Activated CD8-positive, alpha-beta memory T cell treated with anti-CD3 and anti-CD28 coated beads, Interleukin-2, amount 50 U/mL, for 4 hours (primary cell): ENCODE measurements at places on chromosomes 16 and 17.

DNA sequence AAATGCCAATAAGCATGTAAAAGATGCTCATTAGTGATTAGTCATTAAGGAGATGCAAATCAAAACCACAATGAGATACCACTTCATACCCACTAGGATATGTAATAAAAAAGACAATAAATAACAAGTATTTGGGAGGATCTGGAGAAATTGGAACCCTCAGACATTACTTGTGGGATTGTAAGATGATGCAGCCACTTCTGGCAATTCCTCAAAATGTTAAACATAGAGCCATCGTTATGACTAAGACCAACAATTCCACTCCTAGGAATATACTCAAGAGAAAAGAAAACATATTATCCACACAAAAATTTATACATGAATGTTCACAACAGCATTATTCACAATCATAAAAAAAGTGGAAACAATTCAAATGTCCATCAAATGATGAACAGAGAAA, 336.2 kb upstream of the PMFBP1 start:
- no peak for DNase-seq

DNA sequence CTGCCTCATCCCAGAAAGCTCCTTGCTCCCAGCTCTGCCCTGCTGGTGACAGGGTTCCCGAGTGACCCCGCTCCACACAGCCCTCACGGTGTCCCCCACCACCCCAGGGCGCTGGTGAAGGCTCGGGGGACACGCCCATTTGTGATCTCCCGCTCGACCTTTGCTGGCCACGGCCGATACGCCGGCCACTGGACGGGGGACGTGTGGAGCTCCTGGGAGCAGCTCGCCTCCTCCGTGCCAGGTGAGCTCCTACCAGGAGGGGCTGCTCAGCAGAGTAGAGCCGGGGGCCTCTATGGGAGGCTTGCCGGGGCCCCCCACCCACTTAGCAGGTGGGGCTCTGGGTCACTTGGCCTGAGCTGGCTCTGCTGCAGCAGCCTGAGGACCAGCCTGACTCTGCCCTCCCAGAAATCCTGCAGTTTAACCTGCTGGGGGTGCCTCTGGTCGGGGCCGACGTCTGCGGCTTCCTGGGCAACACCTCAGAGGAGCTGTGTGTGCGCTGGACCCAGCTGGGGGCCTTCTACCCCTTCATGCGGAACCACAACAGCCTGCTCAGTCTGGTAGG, 11.2 kb downstream of the GAA start:
- no peak for DNase-seq

- no peak for DNase-seq
Measured at GRCh38 chr16:89014403-89015230, 37.6 kb upstream of the CBFA2T3 start.

DNA sequence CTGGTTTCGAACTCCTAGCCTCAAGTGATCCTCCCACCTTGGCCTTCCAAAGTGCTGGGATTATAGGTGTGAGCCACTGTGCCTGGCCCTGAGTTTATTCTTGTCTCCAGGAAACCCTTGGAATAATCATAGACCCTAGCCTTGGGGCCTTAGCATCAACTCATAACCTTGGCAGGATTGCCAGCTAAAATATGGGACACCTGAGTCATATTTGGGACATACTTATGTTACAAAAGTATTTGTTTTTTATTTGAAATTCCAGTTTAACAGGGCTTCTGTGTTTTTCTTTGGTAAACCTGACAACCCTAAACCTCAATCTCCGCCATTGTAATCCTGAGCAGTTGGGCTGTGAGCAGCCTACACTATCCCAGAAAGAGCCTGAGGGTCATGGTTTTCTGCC, 28.6 kb upstream of the TNS4 start:
- no peak for DNase-seq

DNA sequence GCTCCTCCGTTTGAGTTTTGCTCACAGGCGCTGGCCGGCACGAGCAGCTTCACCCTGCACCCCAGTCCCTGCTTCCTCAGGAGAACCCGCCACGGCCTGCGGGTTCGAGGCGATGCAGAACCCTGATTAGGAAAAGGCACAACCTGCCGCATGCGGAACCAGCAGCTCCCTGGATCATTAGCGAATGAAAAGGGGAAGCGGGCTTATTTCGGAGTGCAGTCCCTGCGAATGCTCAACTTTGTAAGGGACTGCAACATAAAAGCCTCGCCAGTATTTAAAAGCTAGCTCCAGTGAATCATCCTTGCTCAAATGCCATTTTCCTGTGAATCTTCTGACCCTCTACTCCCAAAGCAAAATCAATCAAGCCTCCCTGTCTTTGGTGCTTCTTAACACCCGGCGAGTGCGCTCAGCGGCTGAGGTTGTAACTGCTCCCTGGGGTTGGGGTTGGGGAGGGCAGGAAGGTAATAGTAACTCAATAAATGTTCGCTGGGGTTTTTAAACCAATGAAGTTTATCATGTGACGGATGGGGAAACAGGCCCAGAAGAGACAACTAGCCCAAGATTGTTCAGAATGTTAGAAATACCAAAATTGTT, 678 bp upstream of the AKAP10 start:
- DNase-seq, result no peak

GRCh38 chr16:2713985-2714774, 5.8 kb downstream of the PRSS27 start:
- DNase-seq, result no peak

DNA sequence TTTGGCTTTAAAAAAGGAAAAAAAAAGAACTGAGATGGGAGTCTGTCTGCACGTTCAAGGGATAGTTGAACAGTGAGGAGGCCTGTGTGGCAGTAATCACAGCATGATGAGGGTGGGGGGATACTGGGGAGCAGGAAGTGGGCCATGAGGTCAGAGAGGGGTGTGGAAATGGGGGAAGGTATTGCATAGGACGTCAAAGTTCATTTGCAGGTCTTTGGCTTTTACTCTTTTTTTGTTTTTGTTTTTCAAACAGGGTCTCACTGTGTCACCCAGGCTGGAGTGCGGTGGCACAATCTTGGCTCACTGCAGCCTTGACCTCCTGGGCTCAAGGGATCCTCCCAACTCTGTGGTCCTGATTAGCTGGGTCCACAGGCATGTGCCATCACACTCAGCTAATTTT, 19.0 kb downstream of the WWP2 start:
- no peak for DNase-seq

- DNase-seq, result no peak
Measured at GRCh38 chr16:56711862-56712261, 18.1 kb upstream of the NUP93 start.

- DNase-seq, result peak; percentile 86
Measured at GRCh38 chr16:27109666-27110523, 43.2 kb downstream of the C16orf82 start.

DNA sequence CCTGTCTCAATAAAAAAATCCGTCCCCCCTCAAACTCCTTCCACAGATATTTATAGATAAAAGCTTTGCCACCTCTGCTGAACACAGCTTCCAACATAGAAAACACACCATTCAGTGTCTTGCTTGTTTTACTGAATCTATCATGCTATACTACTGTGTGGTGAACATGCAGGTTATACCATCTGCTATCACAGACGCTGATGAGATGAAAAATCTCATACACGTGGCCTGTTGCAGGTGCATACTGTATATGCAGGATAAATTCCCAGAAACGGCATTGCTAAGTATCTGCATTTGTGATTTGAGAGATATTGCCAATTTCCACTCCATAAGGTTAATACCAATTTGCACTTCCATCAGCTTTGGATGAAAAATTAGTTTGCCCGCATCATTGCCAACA, 30.4 kb upstream of the IL34 start:
- DNase-seq, result no peak

- no peak for DNase-seq
Measured at GRCh38 chr16:77409311-77409710, 25.5 kb downstream of the ADAMTS18 start.

GRCh38 chr17:17789828-17790636, 46.8 kb downstream of the SREBF1 start:
- no peak for DNase-seq

GRCh38 chr16:82801361-82801760, 174.6 kb downstream of the CDH13 start:
- no peak for DNase-seq

GRCh38 chr16:87926246-87927194, 9.8 kb downstream of the CA5A start:
- DNase-seq, result peak; percentile 45

- DNase-seq, result no peak
Measured at GRCh38 chr17:78734793-78735641, 47.1 kb downstream of the CYTH1 start.

- no peak for DNase-seq
Measured at GRCh38 chr16:82024883-82025282, 10.2 kb upstream of the HSD17B2 start.

DNA sequence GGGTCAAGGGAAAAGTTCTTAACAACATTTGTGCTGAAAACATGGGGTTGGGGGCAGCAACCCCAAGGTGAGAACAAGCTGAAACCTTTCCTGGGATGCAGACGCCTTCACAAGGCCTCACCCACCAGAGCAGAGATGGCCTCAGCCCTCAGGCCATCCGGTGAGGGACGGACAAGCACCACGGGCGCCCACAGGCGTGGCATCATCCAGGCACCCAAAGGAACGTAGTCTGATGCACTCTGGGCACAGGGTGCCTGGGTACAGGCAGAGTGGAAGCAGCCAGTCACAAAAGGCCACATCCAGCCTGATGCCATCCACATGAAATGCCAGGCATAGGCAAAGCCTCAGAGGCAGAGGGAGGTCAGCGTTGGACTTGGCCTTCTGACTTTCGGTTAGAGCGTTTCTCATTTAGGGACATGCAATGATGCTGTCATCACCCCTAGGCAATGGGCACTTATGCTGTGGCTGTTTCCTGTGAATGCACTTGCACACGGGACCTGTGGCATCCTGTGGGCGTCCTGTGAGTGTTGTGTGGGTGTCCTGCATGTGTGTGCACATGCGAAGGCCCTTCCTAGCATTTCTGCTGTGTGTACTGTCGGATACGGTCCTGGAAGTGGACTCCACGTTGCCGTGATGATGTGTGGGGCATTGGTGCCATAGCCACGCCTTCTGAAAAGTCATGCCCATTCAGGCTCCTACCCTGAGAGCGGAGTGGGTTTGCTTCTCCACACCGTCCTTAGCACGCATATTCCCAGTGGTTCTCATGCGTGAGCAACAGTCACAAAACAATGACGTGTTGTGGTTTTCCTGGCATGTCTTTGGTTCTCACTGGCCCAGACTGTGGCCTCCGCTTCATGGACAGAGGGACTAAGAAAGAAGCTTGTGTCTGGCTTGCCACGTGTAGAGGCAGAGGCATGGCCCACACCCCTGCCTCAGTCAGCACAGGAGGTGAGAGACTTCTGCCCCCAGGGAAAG, 52.7 kb upstream of the ZNF469 start:
- DNase-seq, result no peak

DNA sequence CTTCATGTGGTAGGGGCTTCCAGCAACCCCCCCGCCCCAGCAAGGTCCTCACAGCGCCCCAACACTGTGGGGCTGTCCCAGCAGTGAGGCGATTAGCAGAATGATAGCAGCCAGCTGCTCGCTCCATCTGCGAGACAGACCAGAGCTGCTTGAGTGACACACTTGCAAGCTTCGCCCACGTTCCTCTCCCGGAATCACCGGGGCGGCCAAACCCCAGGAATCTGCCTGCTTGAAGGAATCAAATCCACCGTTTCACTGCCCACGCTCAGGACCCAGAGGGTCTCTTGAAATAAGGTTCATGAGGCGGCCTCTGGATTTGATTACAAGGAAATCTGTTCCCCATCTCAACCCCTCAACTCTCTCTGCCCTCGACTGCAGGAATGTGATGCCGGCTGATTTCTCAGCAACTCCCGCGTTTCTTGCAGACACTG, 356.0 kb downstream of the C16orf95 start:
- DNase-seq, result no peak

DNA sequence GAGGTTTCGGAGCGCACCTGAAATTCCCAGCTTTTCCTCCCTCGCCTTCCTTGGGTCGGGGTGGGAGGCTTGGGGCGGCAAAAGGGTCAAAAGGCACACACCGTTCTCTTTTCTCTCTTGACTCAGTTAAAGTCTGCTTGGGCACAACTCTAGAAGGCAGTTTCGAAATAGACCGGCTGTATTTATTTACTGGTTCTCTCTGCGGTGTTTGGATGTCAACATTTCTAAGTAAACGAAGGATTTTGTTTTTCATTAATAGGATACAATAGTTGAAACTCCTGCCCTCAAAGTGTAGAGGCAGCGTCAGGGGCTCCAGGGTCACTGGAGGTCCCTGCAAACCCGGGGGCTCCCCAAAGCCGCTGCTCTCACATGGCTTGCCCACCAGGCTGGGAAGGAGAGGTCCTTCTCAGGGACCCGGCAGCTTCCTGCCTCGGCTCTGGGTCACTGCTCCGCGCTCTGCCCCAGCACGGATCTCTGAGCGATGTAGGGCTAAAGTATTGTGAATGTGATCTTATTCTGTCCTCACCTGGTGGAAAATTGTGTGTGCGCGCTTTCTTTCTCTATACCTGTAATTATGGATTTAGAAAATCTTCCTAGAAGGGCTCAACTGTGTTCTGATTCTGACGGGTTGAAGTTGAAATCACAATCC, 952 bp downstream of the BMERB1 start:
- DNase-seq, result no peak

- DNase-seq, result no peak
Measured at GRCh38 chr17:48445248-48445620, 15.2 kb upstream of the SKAP1 start.

GRCh38 chr17:55238931-55239297, 25.8 kb upstream of the HLF start:
- DNase-seq, result no peak

DNA sequence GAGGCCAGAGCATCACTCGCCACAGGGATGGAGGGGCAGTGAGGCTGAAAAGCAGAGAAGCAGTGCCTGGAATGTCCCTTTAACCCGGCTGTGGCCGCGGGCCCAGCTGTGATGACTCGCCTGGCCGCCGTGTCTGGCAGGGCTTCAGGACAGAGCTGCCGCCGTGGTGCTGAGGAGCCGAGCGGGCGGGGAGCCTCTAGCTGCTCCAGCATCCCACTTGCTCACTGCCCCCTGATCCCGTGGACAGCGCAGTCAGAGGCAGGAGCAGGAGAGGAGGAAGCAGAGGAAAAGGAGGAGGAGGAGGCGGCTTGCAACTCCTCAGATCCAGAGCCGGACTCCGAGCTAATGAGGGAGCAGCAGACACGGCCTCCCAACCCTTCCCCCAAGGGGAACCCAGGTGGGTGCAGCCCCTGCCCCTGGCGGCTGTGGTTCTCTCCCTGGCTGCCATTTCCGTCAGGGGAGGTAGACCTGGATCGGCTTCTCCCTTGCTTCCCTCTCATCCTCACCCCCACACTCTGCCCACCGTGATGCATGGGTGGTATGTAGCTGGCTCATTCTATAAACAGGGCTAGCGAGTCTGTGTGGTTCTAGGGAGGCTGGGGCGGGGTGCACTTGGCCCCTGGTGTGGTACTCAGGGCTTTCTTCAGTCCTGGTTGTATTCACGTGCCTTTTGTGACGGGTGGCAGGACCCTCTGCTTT, 165.7 kb downstream of the CMIP start:
- no peak for DNase-seq
